ENCODE measurements at places on chromosomes 2 and 18.
A peak's percentile ranks its signal among the peaks of the same experiment; 100 is the strongest.

DNA sequence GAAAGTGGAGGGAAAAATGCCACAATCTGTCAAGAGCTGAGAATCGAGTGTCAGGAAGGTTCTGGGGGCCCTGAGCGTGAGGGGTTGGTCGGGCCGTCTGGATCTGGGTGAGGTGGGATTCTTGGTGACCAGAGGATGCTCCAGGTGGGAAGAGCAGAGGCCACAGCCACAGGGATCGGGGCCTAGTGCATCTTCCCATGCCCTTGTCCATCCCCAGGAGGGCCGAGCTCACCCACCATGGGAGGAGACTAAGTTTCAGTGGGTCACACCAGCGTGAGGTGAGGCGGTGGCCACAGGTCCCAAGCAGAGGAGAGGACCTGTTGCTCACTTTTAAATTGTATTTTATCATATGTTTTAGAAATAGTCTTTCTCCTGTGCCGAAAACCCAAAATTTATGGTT is 70.0 kb downstream of the TMEM18 start:
- no peak for DNase-seq

DNA sequence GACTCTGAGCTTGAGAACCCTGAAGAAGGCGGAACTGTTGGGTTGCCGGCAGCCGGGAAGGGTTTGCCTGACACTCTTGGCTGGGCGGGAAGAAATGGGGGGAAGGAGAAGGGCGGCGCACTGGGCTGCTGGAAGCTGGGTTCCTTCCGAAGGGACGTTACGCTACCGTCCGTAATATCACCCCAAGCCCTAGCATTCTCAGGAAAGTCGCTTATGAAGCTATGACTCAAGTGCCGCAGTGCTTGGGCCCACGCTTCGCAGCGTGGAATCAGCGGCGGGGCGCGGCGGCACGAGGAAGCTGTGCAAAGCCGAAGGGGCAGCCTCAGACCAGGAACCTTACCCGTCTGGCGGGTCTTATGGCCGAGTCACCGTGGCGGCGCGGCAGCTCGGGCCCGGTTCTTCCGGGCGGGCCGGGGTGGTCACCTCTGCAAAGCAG is 50.2 kb upstream of the SIGLEC15 start:
- peak; percentile 69 for DNase-seq

DNA sequence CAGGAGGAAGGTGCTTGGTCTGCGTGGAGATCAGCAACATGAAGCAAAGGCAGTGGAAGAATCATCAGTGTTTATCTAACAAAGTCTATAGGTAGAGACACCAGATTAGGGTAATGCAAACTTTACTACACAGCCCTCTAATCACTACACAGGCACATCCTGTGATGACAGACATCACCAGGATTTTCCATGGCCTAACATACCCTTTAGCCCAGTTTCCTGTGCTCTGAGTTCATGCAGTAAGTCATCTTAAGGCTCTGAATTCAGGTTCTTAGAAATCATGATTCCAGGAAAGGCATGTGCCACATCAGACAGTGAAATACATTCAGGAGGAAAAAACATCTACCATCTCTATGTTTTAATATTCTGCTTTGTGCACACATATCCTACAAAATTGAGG is 708.5 kb upstream of the SLC8A1 start:
- DNase-seq, result no peak

- no peak for DNase-seq
Measured at GRCh38 chr18:23631746-23632145, 31.0 kb downstream of the ANKRD29 start.

DNA sequence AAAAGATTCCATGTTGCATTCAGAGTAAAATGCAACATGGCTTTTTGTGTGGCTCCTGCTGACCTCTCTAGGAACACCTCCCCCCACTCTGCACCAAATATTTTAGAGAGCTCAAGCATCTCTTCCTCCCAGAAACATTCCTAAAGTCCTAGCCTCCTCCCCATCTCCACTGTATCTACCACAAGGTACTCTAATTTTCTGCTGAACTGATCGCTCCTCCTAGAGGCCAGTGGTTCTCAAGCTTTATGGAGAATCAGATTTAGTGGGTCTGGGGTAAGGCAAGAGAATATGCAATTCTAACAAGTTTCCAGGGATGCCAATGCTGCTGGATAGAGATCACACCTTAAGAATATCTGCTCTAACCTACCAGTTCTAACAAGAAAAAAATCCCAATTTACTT is 89.5 kb upstream of the HNRNPA3 start:
- DNase-seq, result no peak

GRCh38 chr2:72004201-72004915 is 143.3 kb downstream of the CYP26B1 start:
- DNase-seq, result no peak

DNA sequence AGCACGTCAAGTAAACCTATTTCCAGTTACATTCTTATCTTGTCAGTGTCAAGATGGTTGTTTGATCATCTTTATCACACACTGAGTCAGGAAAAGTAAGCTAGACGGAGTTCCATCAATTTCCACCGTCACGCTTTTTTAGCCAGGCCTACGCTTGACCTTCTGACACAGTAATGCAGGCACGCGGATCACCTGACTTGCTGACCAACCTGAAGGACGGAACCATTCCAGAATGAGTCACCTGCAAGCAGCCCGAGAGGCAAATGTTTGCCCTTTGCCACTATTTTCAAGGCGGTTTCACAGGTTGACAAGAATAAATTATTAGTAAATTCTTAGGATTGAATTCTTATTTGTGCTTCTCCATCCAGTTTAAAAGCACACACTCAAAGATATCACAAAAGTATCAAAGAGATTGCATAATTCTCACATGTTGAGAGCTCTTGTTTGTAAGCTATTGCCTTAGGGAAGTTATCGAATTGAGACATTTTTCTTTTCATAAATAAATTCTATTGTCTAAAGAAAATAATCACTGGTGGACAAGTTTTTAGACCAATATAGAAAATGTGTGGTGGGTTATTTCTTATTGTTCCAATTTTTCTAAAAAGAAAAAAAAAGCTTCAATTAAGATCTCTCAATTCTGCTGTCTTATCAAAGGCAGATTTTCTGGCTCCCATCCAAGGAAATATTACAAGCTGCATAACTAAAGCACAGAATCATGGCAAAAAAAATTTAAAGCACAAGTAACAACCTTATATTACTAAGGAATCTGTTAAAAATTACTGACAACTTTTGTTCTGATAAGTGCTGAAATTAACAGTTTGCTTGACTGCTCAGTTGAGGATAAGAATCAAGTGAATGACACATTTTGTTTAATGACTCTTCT is 31.9 kb downstream of the UXS1 start:
- no peak for DNase-seq

GRCh38 chr2:28310107-28310506 is 82.6 kb upstream of the FOSL2 start:
- DNase-seq, result no peak

- no peak for DNase-seq
Measured at GRCh38 chr2:157321466-157321865, 4.2 kb downstream of the ERMN start.

- DNase-seq, result peak; percentile 27
Measured at GRCh38 chr2:173210270-173211196, 134.9 kb downstream of the MAP3K20 start.

DNA sequence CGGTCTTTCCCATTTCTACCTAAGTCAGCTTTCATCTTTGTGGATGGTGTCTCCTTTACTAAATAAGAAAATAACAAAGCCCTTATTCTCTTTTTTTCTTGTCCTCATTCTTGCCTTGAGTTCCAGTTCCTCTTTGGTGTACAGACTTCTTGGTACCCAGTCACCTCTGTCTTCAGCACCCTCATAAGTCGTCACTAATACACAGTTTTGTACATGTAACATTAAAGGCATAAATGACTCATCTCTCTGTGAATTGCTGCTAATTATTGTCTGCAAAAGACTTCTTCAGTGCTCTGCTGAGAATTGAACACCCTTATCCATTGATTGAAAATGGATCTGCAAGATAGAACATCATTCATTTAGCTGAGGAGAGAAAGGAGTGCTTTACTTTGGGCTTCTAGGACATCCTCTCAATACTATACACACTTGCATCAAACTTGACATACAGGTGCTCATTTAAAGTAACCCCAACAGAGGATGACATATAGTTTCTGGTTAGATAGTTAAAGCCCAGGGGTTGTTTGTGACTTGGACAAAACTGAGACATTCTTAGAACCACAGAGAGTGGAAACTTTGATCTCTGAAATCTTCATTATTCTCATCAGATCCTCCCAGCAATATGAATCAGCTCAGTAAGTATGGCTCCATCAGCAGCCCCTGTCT is 97.0 kb downstream of the XRCC5 start:
- DNase-seq, result no peak

DNA sequence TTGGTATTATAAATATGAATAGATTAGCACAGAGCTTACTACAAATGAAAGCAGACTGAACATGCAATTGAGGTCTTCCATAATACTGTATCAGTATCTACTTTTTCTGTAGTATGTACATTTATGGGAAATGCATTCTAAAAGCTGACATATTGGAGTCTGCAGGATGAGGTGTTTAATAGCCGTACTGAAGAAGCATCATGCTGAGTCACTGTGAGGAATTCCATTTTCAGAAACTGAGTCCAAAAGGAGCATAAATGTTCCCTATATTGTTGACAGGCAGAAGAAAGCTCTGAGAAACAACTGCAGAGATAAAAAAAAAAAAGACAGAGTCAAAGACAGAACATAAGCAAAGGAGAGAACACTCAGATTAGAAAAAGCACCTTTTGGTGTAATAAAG is 366.7 kb upstream of the SPHKAP start:
- DNase-seq, result no peak

DNA sequence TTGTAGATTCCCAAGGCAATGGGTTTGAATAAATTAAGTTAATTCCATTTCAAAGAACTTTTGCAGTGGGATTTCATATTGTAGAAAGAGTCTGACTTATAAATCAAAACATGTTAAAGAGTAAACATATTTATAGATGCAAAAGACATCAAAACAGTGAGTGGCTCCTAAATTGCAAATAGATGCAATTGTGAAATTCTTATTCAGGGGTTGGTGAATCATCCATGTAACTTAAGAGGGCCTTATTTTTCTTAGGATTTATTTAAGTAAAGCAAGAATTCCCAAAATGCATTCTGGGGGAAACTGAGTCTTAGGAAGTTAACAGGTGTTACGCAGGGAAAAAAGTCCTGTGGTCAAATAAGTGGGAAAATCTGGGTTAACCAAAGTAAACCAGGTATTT is 11.3 kb downstream of the TANC1 start:
- DNase-seq, result no peak

DNA sequence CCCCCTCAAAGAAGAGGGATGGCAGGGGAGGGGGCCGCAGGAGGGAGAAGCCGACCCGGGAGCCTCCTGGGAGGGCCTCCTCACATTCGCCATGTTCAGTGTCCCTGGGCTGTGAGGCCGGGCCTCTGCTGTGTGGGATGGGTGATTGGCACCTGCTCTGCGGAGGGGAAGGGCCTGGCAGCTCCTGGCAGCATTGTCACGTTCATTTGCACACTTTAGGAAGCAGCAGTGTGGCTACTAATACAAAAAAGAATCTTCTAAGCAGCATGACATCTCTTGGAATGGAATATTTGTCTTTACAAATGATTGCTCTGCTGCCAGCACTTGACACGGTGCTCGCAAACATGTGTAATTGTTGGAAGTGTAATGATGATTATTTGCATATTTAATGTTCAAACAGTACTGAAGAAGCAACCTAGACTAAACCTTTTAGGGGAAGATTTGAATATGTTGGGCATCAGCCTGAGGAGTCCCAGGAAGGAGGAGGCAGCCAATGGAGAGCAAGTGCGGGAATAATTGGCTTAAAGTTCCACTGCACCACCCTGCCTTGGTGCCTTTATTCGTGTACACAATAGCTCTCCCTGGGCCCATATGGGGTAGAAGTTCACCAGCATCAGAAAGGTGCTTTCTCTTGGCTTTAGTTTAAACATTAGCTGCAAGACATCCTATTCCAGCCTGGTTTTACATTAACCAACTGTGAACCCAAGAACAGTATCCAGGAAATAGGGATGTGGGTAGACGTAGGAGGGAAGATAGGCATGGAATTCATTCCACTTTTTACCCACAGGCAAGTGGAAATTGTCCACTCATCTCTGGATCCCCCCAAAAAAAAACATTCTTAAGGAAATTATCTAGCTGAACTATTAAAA is 404.9 kb downstream of the TMEM182 start:
- DNase-seq, result no peak

- DNase-seq, result no peak
Measured at GRCh38 chr2:136997557-136997956, 232.2 kb downstream of the THSD7B start.

GRCh38 chr2:27303093-27304025 is 4.9 kb downstream of the UCN start:
- DNase-seq, result no peak

- no peak for DNase-seq
Measured at GRCh38 chr18:22219568-22220355, 50.4 kb downstream of the GATA6 start.

GRCh38 chr18:28802546-28802945 is 625.6 kb upstream of the CDH2 start:
- no peak for DNase-seq

- DNase-seq, result no peak
Measured at GRCh38 chr2:143692162-143692561, 562.9 kb downstream of the ARHGAP15 start.

- DNase-seq, result no peak
Measured at GRCh38 chr2:137539336-137539735, 424.9 kb upstream of the HNMT start.

GRCh38 chr2:239199041-239199768 is 201.6 kb downstream of the HDAC4 start:
- DNase-seq, result no peak

DNA sequence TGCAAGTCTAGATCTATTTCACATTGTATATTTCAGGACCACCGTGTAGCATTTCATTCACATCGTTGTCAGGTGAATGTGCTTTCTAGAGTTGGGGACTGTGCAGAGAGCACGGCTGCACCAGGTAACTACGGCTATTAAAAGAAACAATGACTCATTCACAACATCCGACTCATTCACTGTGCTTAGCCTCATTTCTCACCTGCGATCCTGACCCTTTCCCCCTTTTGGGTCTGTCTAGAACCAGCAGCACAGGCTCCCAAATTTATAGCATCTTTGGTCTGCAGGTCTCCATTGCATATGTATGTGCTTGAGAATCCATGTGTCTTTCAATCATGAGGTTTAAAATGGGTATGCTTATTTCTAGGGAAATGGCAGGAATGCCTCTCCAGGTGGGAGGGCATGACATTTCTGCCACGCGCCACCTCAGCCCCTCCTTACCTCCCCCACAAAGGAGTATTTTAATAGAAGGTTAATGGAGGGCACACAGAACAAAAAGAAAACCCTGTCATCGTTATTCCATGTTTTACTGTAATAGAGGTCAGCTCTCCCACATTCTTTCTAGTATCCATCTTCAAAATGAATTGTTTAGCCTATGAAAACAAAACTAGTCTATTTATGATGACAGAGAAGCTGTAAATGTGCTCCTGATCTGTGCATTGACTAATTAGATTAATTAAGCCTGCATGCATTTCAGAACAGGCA is 246.7 kb upstream of the EPHA4 start:
- no peak for DNase-seq

- DNase-seq, result no peak
Measured at GRCh38 chr2:81901017-81901416, 1596.5 kb upstream of the LRRTM1 start.

- no peak for DNase-seq
Measured at GRCh38 chr18:61606759-61607158, 273.5 kb downstream of the CDH20 start.

Data from stimulated activated CD4-positive, alpha-beta T cell treated with anti-CD3 and anti-CD28 coated beads, Interleukin-4, amount 100 ng/mL, for 48 hours (primary cell).